ENCODE measurements at places on chromosomes 12 and 14. TPM values are rescaled to one million over a fixed set of nuclear protein-coding genes. Genes with fewer than 3 reads are reported as not detected.

TAS2R19 gene
- 6.3 TPM for total RNA-seq

DNA sequence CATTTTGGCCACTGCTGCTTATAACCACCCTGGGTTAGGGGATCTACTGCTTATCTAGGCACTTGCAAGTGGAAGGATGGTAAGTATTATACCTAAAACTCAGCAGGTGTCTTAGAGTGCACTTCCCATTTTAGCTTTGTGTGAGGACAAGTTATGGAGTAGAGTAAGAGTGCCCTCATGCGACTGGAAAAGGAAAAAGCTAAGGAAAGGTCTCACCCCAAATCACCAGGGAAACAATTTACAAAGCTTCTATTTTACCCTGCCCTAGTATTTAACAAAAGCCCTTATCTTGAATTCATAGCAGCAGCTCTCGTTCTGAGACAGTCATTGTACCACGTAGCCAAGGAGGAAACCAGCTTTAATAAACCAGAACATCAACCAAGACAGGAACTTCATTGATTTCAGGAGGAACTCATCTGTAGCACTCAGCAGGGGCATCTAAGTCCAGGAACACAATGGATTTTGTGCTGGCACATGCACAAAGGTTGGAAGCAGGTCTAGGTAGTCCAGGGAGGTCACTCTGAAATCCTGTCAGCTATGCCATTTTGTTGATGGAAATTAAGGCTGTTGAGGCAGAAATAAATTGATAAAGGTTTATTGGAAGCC lies 2.9 kb downstream of the RDH12 start:
- DNase-seq: peak; percentile 73

DNA sequence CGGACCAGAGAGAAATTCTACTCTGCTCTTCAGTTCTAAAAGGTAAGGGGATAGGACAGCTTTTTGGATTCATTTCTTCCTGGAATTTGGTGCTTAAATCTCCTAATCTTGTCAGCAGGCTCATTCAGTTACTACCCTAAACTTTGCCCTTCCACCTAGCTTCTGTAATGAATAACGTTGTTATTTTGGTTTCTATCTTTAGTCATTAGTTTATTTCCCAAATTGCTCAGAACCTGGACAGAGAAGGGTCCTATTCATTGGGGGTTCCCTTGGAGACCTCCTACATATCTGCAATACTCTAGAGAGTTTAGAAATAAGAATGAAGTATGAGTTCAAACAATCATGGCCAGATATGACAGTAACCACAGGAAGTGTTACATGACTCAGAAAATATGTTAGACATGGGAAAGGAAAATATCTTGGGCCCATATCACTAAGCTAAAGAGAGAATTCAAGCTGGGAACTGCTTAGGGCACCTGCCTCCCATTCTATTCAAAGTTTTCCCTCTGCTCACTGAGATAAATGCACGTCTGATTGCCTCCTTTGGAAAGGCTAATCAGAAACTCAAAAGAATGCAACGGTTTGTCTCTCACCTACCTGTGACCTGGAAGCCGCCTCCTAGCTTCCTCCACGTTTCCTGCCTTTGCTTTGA lies 87.9 kb downstream of the GAS2L3 start:
- DNase-seq: peak; percentile 37

ANKRD33 gene
- not detected for total RNA-seq

GRCh38 chr12:30902001-30902400 lies 24.5 kb upstream of the TSPAN11 start:
- DNase-seq: no peak

GRCh38 chr14:68807148-68807600 lies 14.3 kb upstream of the ZFP36L1 start:
- DNase-seq: peak; percentile 82

GRCh38 chr12:93818488-93819049 lies 141.4 kb downstream of the CRADD start:
- DNase-seq: no peak

DBX2 gene
- 0.08 TPM for total RNA-seq

DNA sequence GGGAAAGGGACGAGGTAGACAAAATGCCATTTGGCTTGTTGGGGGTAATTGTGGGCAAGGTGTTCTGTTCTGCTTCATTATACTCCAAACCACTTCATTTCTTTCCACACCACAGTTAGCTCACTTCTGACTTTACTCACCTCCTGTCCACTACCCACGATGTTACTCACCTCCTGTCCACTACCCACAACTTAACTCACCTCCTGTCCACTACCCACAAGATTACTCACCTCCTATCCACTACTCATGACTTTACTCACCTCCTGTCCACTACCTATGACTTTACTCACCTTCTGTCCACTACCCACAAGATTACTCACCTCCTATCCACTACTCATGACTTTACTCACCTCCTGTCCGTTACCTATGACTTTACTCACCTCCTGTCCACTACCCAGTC lies 10.1 kb upstream of the TWF1 start:
- DNase-seq: no peak

DNA sequence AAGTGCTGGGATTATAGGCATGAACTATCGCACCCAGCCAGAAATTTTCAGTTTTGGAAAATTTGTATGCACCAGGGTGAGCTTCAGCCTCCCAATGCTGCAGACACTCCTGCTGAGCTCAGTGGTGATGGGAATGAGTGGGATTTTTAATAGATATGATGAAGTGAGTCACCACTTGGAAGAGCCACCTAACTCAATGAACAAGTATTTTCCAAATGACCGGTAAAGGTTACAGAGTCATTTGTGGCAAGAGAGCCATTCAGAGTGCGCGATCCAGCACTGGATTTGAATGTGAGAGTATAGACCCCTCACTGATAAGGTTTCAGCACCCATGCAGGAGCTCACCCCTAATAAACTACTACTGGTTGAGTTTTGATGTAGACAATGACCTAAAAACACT lies 100.7 kb downstream of the PPP2R5C start:
- DNase-seq: peak; percentile 50

DNA sequence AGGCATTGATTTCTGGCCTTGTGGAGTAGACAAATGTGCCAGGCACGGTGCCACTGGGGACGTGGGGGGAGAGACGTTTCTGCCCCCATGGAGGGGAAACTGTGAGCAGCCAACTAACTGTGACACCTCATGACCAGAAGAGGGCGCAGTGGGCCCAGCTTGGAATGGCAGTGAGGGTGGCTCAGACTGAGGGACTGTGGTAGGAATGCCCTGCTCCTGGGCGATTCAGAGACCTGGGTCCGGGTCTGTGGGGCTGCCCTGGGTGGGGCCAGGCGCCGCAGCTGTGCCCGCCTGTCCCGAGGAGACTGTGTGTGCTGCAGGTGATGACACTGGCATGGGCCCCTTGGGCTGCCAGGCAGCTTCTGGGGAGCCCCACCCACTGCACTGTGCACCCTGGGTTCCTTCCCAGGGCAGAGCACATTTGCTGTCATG lies 60.6 kb downstream of the SLC25A47 start:
- peak; percentile 53 for DNase-seq

WNT5B gene
- 3.1 TPM for total RNA-seq

SLCO1A2 gene
- total RNA-seq: 0.09 TPM

EML5 gene
- under 0.01 TPM for total RNA-seq

GRCh38 chr12:49867570-49868341 lies 24.9 kb upstream of the BCDIN3D start:
- peak; percentile 36 for DNase-seq

WSCD2 gene
- total RNA-seq: not detected

DNA sequence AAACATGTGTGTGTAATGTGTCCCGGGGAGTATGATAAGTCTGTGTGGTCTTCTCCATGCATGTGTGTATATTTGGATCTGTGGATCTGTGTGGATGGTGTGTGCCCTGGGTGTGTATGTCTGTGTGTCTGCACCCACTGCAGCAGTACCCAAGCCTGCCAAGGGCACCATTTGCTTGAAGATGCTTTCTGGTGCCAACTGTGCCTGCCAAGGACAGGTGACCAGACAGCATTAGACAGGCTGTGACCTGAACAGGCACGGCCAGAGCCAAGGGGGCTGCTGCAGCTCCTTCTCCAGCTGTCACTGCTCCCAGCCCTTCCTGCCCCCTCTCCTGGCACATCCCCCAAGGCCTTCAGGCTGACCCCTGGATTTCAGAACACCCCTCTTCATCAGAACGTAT lies 35.0 kb downstream of the DTX1 start:
- DNase-seq: no peak

GRCh38 chr12:45729233-45730083 lies at the start of gene ARID2:
TSS of gene ARID2 (plus strand) at chr12:45729706. CDS start at chr12:45729837, 131 bp downstream.
- DNase-seq: peak; percentile 73

All from fibroblast of the aortic adventitia (primary cell).